Thoracic aorta endothelial cell (primary cell): ENCODE measurements at places on chromosomes 6 and 20. TPM values are rescaled to one million over a fixed set of nuclear protein-coding genes. Genes with fewer than 3 reads are reported as not detected.

TRMT11 gene
- total RNA-seq, result 23.4 and 24.9 TPM in 2 replicates

HLA-DQA2 gene
- total RNA-seq, result not detected in 2 replicates

ENPP3 gene
- total RNA-seq, result 0.13 TPM in 1 of 2 replicates, not detected in the other

MACROD2 gene
- total RNA-seq, result 0.66 and 1.0 TPM in 2 replicates

PMEPA1 gene
- 7.3 and 11.3 TPM in 2 replicates for total RNA-seq

TMC2 gene
- total RNA-seq, result not detected in 2 replicates

ITCH gene
- 82.4 and 84.1 TPM in 2 replicates for total RNA-seq

KIAA1755 gene
- total RNA-seq, result 0.14 and 0.27 TPM in 2 replicates

ZC2HC1B gene
- total RNA-seq, result not detected in 2 replicates

ADGRF5 gene
- 2.0 and 13.2 TPM in 2 replicates for total RNA-seq

WFDC5 gene
- total RNA-seq, result not detected in 2 replicates

IL20RA gene
- not detected in 2 replicates for total RNA-seq

PTCHD4 gene
- 1.9 and 3.2 TPM in 2 replicates for total RNA-seq

RSPH4A gene
- not detected in 2 replicates for total RNA-seq
